ENCODE measurements at places on chromosomes 2 and 18.

DNA sequence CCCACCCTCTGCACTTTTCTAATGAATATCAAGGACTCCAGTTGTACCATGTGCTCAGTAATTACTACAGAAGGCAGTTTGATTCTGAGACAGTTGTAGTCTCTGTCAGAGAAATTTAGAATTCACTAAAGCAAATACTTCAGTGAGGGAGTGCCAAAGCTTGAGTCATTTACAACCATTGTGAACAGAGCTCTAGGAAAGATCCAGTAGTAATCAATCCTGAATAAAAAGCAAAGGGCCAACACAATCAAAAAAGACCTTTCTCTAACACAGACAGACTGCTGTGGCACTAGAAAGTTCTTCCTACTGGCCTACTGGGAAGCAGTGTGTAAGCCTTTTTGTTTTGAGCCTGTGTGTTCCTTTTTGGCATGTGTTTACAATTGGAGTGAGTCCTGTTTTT lies 135.6 kb upstream of the UNC80 start:
- DNase-seq: no peak

GRCh38 chr2:155157065-155157464 lies 458.6 kb downstream of the KCNJ3 start:
- DNase-seq: no peak

- DNase-seq: no peak
Measured at GRCh38 chr18:48752478-48752877, 198.3 kb downstream of the SMAD7 start.

DNA sequence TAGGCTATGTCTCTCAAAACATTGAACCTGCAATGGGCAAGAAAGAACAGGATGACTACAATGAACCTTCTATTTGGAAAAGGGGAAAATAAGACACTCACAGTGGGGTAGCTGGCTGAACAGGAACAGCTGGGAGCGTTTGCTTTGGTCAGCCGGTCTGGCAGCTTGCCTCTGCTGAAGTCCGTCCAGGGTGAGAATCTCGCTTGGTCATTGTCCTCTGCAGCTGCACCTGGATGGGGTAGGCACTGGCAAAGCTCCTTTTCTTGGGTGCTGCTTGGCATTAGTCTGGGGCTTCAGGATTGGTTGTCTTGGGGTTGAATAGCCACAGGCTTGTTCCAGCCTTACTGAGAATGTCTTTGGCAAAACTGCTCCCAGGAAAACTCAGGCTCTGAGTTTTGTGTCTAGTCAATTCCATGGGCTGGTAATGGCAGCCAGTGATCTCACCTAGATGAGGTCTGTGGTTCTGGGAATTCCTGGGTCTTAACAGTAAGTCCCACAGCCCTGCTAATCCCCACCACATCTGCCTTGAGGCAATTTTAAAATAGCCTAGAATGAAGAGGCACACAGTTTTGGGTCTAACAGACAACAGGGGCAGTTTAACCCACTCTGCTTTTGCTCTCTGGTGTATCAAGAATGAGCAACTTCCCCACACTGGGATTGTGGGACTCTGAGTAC lies 13.4 kb downstream of the NEDD4L start:
- DNase-seq: no peak

DNA sequence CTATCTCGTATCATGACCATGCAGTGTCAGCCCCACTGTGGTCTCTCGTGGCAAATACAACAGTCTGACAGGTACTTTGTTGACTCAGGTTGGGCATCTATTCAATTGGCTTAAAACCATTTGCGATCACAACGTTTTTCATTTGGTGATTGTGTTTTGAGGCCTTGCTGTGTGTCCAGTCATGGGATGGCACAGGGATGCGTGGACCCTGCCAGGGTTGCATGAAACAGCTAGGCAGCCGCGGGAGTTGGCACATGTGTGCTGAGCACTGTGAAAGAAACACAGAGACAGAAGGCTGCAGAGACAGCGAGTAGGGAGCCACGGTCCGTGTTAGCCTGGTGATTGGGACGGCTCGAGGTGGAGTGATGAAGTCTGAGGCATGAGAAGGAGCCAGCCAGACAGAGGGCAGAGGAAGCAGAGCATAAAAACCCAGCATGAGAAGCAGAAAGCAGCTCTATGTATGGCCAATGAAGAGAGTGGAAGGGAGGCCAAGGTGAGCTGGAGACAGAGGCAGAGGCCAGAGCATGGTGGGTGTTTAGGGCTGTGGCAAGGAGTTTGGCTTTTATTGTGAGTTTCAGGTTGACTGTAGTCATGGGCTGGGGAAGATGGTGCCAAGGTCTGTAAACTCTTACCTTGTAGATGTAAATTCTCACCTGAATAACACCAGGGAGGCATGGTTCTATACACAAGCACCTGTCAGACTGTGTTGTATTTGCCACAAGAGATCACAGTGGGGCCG lies 31.8 kb upstream of the IL1R1 start:
- DNase-seq: no peak

DNA sequence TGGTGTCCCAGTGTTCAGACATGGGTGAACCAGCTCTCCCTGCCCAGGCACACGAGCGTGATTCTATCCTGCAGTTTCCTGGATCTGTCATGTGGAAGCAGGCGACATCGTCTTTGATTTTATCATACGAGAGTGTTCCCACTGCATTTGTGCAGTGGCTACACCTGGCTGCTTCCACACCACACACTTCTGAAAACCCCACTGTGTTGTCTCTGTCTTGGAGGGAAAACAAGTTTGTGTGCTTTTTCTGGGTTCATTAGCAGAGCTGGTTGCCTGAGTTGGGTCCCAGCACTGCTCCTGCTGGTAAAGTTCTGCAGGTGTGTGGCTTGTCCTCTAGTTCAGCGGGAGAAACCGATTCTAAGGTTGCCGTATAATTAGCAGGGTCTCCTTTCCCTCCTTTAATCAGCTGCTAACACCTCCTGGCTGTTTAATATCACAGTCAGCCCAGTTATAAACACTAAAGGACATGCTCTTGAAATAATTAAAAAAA lies 58.5 kb upstream of the TWIST2 start:
- DNase-seq: no peak

- no peak for DNase-seq
Measured at GRCh38 chr2:128645631-128646030, 327.0 kb upstream of the HS6ST1 start.

DNA sequence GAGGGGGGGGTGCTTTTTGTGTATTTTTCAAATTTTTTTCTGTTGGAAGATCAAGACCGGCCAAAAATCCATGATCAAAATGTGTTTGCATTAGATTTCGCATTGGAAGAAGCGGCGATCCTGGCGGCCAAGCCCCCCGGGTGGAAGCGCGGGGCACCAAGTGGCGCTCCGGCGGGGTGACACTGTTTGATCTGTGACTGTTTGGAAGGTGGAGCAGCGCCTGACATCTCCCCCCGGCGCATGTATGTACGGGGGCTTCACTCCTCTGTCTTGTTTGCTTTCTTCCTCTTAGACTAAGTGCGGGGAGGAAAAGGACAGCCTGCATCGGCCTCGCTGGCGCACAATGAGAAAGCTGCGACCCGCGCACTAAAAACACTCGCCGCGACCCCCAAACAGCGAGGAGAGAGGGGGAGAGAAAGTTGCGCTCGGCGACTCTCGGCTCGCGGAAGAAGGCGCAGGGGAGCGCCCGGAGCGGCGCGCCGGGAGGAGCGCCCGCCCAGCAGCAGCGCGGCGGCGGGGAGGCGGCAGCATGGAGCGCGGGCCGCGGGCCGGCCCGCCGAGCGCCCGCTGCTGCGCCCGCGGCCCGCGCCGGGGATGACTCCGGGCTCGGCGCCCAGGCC lies 515 bp downstream of the TSHZ1 start:
- DNase-seq: peak; percentile 30

- DNase-seq: no peak
Measured at GRCh38 chr2:209517436-209517835, 93.6 kb downstream of the MAP2 start.

- DNase-seq: no peak
Measured at GRCh38 chr18:49022311-49023161, 71.8 kb upstream of the SMAD7 start.

- DNase-seq: no peak
Measured at GRCh38 chr2:105869341-105869740, 124.6 kb downstream of the NCK2 start.

DNA sequence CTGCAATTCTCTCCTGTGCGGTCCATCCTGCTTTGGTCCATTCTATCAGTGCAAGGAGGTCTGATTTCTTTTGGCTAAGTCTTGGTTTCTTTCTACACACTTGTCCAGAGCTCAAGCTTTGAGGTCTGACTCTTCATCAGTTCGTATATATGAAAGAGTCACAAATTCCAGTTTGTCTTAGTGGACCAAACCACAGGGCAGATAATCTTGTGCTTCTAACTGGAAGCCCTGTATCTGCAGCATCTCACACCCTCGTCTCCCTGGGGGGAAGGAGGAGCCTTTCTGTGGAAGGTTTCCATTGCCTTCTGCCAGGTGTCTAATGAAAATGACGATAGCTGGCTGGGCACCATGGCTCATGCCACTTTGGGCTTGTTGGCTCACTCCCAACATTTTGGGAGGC lies 148.5 kb downstream of the SPP2 start:
- no peak for DNase-seq

DNA sequence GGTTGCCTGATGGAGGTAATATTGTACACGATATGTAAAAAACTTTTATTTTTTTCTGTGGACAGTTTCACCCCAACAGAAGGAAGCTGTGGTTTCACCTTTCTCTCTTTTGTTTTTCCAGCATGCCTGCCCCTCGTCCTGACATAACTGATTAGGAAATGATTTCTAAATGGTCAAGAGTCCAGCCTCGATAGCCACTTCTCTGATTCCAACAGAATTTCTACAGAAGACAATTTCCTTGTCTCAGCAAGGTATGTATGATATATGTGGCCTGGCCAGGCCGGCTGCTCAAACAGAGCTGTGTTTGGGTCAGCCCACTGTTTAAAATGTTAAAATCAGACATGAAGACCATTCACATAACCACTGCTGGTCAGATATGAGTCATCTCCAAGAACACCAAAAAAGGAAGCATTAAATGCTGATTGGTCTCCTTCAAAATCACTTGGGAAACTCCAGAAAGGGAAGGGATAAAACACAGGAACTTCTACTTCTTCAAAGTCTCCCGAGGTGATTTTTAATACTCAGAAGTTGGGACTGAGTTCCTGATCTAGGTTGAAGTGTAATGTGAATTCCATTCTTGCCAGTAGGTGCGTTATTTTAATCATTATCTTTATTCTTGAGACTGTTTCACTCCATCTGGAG lies 22.3 kb downstream of the ATP8B1 start:
- DNase-seq: no peak
